Activated T-cell treated with anti-CD3 and anti-CD28 coated beads, Interleukin-2, amount 50 U/mL, for 4 hours (primary cell): ENCODE measurements at places on chromosomes 3 and 15. TPM values are rescaled to one million over a fixed set of nuclear protein-coding genes. Genes with fewer than 3 reads are reported as not detected.

The VILL gene
- total RNA-seq = 16.6 TPM

The CHRNB4 gene
- not detected for total RNA-seq

GRCh38 chr3:30719536-30719935 is 113.1 kb downstream of the TGFBR2 start:
- DNase-seq = no peak

DNA sequence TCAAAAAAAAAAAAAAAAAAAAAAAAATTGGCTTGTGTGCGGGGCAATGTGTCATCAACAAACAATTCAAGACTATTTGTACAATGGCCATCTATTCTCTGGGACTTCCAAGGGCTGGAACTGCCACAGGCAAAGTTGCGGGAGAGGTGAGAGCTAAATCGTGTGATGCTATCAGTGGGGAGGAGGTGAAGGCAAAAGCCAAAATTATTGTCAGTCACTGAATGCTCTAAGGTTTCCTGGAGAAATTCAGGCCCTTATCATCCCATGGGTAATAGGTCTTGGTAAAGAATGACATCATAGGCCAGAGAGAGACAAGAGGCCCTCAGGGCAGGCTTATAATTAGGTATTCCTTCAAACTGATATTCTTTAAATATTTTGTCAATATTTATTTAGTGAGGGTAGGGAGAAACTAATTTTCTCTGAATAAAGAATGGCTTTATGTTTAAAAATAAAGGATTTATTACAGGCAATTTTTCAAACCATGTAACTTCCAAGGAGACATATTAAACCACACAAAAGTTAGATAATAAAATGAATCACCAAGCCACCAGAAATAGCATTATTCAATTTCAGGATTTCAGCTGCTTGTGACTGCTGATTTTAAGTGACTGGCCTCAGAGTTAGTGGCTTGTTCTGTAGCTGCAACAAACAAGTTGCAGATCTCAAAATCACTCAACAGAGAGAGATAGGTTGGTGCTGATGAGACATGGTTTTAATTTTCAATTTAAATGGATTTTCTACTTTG is 226.3 kb upstream of the MRPL3 start:
- DNase-seq = no peak

DNA sequence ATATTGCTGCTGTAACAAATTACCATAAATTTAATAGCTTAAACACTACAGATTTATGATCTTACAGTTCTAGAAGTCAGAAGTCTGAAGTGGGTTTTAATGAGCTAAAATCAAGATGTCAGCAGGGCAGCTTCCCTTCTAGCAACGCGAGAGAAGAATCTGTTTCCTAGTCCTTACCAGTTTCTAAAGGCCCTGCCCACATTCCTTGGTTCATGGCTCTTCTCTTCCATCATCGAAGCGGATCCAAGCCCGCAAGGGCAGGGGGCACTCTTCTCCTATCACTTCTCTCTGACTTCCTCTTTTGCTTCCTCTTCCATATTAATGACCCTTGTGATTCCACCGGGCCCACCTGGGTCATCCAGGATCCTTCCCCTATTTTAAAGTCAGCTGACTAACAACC is 16.1 kb downstream of the MINDY4B start:
- DNase-seq = no peak

DNA sequence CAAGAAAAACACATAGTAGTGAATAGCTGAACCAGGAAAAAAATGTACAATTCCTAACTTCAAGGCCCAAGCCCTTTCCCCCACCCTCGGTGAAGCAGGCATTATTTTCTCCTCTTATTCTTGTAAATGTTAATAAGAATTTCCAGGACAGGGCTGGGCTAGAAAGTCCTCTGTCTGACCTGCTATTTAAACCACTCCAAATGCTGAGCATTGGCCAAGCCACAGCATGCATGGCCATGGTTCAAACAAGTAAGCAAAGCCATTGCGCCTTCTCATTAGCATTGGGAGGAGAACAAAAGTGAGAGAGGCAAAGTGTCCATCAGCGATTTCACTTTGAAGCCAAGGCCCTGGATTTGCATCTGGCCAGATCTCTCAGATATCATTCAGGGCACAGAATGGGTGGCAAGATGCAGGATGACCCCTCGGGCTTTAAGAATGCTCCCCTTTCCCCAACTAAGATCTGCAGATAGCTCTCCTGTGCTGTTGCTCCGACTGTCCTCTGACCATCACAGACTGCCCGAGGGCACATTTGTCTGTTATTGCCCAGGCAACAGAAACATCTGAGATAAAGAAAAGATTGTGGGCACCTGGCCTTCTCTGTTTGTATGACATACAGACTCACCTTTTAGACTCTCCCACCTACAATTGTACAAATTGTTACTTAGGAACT is 46.3 kb downstream of the CEMIP start:
- no peak for DNase-seq

DNA sequence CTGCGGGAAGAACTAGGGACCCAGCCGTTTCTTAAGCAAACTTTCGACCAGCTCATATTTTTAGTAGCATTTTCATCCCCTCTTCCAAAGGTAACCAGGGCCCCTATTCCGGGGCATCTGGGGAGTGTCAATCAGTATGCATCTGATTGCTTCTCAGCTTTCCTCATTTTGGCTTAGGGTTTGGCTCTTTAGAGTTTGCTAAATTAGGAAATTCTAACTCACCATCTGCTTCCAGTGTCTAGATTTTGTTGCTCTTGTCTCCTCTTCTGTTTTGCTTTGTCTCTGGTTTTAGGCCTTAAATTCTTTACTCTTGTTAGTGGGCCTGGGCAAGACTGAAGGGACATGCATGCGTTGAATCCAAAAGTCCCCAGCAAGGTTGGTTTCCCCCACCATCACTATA is 9.6 kb upstream of the ABTB1 start:
- no peak for DNase-seq

GRCh38 chr3:82133070-82133606 is 371.7 kb upstream of the GBE1 start:
- DNase-seq = peak; percentile 9

GRCh38 chr3:65772758-65773157 is 266.0 kb downstream of the MAGI1 start:
- no peak for DNase-seq

GRCh38 chr15:20294651-20295237 is 246.9 kb downstream of the GOLGA6L6 start:
- DNase-seq = no peak

GRCh38 chr3:171460725-171461524 is 720 bp upstream of the TNIK start:
- peak; percentile 17 for DNase-seq

GRCh38 chr15:38636597-38636996 is 72.0 kb upstream of the RASGRP1 start:
- DNase-seq = no peak

GRCh38 chr3:127566833-127567232 is 23.7 kb downstream of the TPRA1 start:
- no peak for DNase-seq

GRCh38 chr15:77825252-77825542 is 192.5 kb upstream of the LINGO1 start:
- no peak for DNase-seq

DNA sequence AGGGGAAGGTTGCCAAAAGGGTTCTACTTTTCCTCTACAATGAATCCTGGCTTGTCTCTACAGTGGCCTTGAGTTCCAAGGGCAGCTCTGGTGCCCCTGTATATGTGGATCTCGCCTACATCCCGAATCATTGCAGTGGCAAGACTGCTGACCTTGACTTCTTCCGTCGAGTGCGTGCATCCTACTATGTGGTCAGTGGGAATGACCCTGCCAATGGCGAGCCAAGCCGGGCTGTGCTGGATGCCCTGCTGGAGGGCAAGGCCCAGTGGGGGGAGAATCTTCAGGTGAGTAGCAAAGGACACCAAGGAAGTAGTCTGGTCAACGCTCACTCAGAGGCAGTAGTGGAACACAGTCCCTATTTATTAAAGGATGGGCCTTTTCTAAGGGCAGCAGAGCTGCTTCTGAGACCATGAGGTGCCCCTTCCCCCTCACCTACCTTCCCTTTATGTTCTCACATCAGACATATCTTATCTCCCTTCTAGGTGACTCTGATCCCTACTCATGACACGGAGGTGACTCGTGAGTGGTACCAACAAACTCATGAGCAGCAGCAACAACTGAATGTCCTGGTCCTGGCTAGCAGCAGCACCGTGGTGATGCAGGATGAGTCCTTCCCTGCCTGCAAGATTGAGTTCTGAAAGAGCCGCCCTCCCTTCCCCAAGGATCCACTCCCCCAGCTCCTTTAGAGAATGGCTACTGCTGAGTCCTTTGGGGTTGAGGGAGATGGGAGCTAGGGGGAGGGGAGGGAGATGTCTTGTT is 12.4 kb downstream of the MAP1A start:
- no peak for DNase-seq

GRCh38 chr3:112047264-112047663 is 12.7 kb downstream of the TMPRSS7 start:
- no peak for DNase-seq

DNA sequence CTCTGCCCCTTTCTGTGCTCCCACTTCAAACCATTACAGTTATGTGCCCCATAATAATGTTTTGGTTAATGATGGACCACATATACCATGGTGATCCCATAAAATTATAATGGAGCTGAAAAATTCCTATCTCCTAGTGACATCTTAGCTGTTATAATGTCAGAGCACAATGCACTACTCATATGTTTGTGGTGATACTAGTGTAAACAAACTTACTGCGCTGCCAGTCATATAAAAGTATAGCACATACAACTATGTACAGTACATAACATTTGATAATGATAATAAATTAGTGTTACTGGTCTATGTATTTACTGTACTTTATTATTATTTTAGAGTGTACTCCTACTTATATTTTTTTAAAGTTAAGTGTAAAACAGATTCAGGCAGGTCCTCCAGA is 45.6 kb upstream of the TCAIM start:
- no peak for DNase-seq
